ENCODE measurements at places on chromosomes 1 and 21. TPM values are rescaled to one million over a fixed set of nuclear protein-coding genes. Genes with fewer than 3 reads are reported as not detected.

Gene LCE1B
- not detected for total RNA-seq

Gene RGS4
- not detected for total RNA-seq

DNA sequence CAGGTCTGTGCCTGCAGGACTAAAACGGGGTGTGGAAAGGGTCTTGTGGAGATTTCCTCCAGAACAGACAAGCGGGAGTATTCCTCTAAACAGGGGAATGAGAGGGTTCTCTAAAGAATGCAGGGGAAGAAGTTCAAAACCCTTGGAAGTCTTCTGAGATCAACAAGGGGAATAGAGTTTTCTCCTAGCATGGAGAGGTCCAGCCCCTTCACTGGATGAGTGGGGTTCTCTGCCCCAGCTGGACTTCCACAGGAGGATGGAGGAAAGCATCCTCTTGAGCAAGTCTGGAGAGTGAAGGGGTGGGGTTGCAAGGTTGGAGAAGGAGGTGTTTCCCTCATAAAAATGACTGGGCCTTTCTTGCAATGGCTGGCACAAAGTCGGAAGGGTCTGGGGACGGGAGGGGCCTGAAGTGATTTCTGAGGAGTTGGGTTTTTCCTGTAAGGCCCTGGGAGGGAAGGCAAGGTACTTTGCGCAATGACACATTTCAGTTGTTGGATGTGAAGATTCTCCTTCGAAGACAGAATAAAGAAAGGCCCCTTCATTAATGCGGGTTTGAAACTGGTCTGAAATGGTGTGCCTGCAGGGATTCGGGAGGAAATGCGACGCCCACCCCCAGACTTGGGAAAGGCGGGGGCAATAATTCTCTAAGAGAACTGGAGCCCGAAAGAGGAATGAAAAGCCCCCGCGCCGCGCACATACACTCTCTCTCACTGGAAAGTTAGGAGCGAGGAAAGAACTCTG is 884 bp downstream of the SPATA6 start:
- peak overlapping the region; percentile 8 for H3K27ac ChIP-seq
- peaks cover 3% of the 10 kb centered on the region for H3K36me3 ChIP-seq
- H3K27me3 ChIP-seq: peaks cover 13% of the 10 kb centered on the region
- DNase-seq: no peak
- peaks cover 29% of the 10 kb centered on the region for H3K4me1 ChIP-seq

GRCh38 chr1:115882913-115883902 is 42.3 kb upstream of the NHLH2 start:
- no peaks in the 10 kb centered on the region for H3K36me3 ChIP-seq
- H3K4me3 ChIP-seq: no peak overlapping the region
- peaks cover 32% of the 10 kb centered on the region for H3K27me3 ChIP-seq
- no peak for DNase-seq

Measured in activated T-cell treated with anti-CD3 and anti-CD28 coated beads, Interleukin-2, amount 50 U/mL, for 72 hours (primary cell).